ENCODE measurements at places on chromosomes 13 and 19.
A peak's percentile ranks its signal among the peaks of the same experiment; 100 is the strongest.

DNA sequence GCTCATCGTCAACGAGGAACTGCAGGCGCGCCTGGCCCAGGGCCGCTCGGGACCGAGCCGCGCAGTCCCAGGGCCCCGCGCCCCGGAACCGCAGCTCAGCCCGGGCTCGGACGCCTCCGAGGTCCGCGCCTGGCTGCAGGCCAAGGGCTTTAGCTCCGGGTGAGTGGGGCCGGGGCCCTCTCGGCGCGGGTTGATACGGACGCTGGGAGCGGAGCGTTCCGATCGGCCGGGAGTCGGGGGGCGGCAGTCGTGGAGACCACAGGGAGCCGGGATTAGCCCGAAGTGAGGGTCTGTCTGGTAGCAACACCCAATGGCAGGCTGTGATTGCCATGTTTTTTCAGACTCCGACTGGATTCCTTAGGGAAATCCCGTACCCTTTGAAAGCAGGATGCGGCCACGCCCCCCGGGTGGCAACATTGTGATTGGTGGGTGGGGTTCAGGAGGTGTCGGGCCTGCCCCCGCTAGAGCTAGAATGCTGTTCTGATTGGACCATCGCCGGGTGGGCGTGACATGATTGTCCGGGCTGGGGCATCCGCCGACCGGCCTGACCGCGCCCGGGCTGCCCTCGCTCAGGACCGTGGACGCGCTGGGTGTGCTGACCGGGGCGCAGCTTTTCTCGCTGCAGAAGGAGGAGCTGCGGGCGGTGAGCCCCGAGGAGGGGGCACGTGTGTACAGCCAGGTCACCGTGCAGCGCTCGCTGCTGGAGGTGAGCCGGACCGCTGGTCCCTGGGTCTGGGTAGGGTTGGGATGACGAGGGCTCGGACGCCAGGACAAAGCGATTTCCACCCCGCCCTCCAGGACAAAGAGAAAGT lies 11.3 kb downstream of the EPS8L1 start:
- DNase-seq = no peak

DNA sequence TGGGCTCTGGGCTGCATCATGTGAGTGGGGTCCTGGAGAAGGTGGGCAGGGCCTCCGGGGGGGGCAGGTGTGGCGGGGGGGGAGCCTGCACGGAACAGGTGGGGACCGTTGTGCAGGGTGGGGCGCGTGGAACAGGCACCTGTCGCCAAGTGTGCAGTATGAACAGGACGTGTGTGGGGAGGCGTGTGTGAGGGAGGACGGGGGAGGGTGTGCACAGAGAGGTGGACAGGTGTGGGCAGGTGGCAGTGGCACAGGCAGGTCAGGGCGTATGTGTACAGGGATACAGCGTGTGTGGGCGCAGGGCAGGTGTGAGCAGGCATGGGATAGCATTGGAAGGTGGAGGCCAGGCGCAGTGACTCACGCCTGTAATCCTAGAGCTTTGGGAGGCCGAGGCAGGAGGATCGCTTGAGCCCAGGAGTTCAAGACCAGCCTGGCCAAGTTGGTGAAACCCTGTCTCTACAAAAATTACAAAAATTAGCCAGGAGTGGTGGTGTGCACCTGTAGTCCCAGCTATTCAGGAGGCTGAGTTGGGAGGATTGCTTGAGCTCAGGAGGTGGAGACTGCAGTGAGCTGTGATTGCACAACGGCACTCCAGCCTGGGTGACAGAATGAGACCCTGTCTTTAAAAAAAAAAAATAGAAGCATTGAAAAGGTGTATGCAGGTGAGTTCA lies 3.2 kb downstream of the PLK5 start:
- DNase-seq = no peak

DNA sequence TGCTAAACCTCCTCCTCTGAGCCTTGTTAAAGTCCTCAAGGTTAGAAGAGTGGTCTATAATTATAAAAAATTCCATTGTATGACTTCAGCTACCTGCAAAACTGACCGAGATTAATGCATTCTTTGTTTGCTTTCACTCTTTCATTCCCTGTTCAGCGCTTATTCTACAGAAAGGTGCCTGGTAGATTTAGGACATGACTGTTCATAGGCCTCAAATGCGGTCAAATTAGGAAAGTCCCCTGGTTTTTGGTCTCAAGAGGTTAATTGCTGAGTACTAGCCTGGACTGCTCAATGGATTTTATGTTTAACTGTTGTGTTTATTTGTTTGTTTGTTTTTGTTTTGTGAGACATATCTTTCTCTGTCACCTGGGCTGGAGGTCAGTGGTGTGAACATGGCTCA lies 35.4 kb downstream of the KL start:
- no peak for DNase-seq

DNA sequence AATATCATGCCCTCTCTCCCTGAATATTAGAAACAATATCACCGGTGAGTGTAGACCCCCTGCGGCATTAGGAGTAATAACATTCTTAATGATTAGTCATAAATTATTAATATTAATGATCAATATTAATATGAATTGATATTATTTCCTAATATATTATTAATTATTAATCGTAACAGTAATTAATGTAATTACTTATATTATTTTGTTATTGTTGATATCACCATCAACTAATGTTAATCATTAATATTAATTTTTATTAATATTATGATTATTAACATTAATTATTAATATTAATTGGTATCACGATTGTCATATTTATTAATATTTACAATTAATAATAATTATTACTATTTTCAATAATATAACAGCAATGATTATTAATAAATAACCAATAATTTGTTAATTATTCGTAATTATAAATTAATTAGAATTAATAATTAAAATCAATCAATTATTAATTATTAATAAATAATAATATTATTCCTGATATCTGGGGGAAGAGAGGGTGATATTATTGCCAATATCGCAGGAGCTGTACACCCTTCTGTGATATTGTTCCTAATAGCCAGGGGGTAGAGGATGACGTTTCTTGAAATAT lies 528.8 kb upstream of the PCDH20 start:
- no peak for DNase-seq

- DNase-seq = no peak
These were observed 114.9 kb downstream of the RFC3 start for GRCh38 chr13:33932769-33933406.

GRCh38 chr19:27824108-27824507 lies 1388.8 kb downstream of the UQCRFS1 start:
- DNase-seq = no peak

DNA sequence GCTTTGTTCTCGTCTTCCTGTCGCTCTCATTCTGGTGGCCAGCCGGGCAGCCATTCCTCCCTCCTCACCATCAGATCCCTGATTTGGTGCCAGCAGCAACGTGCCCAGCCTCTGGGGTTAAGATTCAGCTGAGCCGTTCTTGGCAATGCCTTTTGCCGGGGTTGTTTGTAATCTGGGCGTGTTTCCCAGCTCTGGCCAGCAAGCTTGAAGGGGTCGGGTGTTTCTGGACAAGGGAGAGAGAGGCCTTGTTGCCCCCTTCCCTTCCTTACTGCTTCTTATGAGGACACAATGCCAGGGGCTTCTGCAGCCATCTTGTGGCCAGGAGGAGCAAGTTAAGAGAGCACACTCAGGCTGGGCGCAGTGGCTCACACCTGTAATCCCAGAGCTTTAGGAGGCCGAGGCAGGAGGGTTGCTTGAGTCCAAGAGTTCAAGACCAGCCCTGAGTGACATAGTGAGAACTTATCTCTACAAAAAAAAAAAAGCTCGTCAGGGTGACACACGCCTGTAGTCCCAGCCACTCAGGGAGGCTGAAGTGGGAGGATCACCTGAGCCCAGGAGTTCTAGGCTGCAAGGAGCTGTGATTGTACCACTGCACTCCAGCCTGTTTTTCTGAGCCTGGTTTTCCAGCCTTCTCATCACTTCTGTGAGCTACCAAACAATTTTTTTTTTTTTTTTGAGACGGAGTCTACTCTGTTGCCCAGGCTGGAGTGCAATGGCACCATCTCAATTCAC lies 10.7 kb upstream of the CRTC1 start:
- DNase-seq = no peak

DNA sequence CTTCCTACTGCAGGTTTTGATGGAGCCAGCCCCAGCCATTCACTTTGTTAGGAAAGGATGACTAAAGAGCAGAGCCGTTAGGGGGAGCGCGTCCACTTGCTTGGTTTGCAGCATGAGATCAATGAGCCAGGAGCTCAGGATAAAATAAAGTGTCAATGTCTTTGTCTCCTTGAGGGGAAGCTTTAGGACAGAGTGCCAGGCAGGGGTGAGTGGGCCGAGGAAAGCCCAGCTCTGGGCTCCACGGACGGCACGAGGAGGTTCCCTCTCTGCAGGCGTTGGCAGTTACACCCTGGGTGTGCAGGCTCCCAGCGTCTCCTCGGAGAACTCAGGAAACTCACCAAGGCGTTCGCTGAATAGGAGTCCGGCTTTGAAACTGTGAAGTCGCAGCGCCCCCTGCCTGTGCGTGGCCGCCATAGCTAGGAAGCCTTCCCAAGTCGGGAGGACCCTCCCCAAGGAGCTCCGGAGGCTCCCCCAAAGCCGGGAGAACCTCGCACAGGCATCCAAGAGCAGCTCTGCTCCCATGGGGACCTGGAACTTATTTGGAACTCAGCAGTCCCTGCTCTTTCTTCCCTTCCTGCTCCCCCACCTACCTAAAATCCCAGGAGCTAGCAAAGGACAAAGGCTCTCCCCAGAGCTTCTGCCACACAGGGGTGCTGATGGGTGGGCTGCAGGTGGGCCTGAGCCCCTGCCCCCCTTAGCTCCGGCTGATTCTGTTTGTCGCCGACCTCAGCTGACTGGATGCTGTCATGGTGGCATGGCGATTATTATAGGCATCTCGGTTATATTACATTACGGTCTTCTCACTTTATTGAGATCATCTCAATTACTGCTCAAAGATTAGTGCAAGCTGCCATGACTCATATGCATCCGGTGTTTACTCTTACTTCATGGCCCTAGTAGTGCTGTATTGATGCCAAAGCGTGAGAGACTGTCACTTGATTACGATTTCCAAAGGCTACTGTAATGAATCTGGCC lies 34.4 kb downstream of the GSX1 start:
- peak; percentile 23 for DNase-seq

DNA sequence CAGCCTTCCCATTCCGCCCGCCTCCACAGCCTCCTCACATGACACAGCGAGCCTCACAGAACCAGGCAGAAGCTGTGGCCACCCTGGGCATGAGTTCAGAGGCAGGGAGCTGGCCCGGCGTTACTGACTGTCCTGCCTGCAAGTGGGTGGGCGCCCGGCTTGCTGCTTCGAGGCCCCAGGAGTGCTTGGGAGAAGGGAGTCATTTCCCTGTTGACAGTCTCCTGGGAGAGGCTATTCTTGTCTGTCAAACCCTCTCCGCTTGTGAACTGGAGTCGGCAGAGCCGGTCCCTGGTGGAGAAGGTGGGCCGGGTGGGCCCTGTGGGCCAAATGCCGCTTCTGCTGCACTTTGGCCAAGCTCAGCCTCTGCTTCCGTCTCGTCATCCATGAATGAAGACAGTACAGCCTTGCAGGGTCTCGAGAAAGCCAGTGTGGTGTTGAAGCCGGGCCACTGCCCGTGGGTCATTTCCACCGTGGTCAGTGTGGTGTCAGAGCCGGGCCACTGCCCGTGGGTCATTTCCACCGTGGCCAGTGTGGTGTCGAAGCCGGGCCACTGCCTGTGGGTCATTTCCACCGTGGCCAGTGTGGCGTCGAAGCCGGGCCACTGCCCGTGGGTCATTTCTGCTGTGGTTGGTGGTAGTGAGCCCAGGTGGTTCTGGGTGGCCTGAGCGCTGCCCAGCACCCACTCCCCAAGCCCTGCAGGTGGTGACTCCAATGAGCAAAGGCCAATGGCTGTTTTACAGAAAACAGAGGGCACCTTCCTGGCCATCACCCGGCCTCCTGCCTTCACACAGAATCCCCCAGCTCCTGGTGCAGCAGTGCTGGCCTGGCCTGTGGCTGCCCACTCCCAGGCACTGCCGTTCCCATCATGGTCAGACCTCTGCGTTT lies 13.5 kb upstream of the F7 start:
- no peak for DNase-seq

Measured in stimulated activated CD8-positive, alpha-beta memory T cell treated with anti-CD3 and anti-CD28 coated beads, Interleukin-7, amount 100 ng/mL, for 48 hours (primary cell).